Stimulated activated CD8-positive, alpha-beta memory T cell treated with anti-CD3 and anti-CD28 coated beads, Interleukin-4, amount 100 ng/mL, for 1 hour (primary cell): ENCODE measurements at places on chromosomes 5 and 9.

GRCh38 chr9:13688990-13689600 is 409.6 kb upstream of the MPDZ start:
- DNase-seq: no peak

- DNase-seq: no peak
These were observed 1180.2 kb downstream of the CDH12 start for GRCh38 chr5:21672911-21673310.

- DNase-seq: no peak
These were observed 49.9 kb downstream of the GDNF start for GRCh38 chr5:37789991-37790390.

GRCh38 chr5:69492923-69493395 is 369 bp downstream of the OCLN start:
- no peak for DNase-seq

- no peak for DNase-seq
These were observed 275.3 kb downstream of the GADD45G start for GRCh38 chr9:89880161-89880560.

- no peak for DNase-seq
These were observed 71.1 kb downstream of the LPAR1 start for GRCh38 chr9:110967196-110967595.

DNA sequence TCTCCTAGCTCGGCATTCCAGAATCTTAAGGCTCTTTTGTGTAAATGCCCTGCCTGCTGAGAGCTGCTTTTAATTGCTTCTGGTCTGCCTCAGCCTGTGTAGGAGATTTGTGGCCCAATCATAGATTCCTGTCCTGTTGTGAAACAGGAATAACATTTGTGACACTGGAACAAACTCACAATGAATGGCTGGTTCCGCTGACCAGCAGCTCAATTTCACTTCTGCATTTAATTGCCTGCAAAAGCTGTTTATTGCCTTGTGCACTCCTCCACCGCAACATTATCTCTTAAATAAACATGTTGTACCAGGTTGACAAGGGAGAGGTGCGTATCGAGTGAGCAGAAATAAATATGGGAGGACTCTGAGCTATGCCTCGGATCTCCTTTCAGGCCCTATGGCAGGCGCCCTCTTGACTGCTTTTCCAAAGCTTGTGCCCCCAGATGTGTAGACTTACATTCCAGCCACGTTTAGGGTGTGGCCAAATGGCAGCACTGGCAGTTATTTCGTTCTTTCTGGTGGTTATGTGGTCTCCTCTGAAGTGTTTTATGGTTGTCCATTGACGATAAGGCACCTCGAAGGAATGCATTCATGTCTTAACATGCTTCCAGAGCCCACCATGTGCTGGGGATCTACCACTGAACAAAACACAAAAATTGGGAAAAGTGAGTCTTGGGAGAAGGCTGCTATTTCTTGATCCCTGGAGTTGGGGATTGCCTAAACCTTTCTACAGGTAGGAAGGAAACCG is 58.1 kb downstream of the DMRT1 start:
- no peak for DNase-seq

GRCh38 chr5:9781890-9782289 is 151.7 kb upstream of the TAS2R1 start:
- DNase-seq: no peak

GRCh38 chr9:37923796-37924427 is 20.0 kb upstream of the SLC25A51 start:
- no peak for DNase-seq

- no peak for DNase-seq
These were observed 6.9 kb downstream of the MRPL22 start for GRCh38 chr5:154947778-154948177.

GRCh38 chr9:76448501-76448900 is 10.5 kb upstream of the GCNT1 start:
- DNase-seq: no peak

DNA sequence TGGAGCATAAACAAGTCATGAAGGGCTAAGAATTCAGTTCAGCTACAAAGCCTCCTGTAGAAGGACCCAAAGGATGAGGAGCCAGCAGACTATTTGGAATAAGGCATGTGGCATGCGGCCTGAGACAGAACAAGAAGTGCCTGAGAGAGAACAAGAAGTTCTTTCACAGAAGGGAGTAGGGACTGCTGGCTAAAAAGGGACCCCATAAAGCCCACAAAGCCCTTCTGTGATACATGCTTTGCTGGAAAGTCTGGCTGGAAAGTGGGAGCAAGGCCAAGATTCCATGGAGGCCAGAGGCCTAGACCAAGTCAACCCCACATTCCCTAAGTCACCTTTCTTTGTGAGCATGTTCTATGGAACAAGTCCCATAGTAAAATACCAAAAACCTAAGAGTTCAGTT is 35.9 kb upstream of the UBAP2 start:
- no peak for DNase-seq

- no peak for DNase-seq
These were observed 29.2 kb upstream of the NFIL3 start for GRCh38 chr9:91452844-91453243.

DNA sequence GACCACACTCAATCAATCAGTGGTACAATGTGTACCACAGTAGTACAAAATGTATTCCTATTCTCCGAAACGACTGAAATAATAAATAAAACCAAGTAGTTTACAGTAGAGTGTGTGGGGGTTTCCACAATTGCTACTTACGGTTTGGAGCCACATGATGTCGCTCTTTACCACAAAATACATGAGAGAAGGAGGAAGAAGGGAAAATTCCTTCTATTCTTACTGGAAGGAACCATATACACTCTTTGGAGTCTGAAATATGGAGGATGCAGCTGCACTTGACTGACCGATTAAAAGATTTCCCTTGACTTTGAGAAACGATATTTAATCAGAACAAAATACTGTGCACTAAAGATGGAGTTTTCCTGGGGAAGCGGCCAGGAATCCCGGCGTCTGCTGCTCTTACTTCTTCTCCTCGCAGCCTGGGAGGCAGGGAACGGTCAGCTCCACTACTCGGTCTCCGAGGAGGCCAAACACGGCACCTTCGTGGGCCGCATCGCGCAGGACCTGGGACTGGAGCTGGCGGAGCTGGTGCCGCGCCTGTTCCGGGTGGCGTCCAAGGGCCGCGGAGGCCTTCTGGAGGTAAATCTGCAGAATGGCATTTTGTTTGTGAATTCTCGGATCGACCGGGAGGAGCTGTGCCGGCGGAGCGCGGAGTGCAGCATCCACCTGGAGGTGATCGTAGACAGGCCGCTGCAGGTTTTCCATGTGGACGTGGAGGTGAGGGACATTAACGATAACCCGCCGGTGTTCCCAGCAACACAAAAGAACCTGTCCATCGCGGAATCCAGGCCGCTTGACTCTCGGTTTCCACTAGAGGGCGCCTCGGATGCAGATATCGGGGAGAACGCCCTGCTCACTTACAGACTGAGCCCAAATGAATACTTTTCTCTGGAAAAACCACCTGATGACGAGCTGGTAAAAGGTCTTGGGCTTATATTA is at the start of gene PCDHA4:
TSS of gene PCDHA4 (plus strand) at position 235 of the 942 bp plus-strand sequence.
- no peak for DNase-seq

DNA sequence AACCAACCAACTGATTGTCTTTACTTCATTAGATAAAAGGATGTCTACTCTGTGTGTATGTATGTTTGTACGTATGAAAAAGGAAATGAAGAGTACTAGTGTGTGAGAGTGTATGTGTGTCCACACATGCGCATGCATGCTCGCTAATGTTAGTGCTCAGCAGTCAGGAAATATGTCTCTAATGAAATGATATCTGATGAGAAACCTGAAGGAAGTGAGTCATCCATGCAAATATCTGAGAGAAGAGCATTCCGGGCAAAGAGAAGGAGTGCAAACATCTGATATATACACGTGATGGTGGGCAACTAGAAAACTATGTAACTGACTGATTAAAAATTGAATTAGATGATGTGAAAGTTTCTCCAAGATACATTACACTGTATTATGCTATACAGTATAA is 29.6 kb upstream of the UGCG start:
- DNase-seq: no peak

DNA sequence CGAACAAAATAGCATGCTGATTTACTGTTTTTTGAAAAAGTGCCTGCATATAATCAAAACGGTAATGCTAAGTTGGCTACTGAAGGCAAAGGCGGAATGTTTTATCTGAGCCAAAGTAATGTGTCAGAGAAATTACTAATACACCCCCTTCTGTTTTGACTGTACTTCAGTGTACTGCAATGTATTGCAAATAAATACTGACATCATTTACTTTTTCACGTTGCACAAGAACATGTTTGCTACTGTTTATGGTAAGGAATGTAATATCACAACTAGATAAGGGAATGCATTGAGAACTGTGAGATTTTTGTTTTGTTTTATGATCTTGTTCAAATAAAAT is 813 bp upstream of the AGTPBP1 start:
- no peak for DNase-seq

DNA sequence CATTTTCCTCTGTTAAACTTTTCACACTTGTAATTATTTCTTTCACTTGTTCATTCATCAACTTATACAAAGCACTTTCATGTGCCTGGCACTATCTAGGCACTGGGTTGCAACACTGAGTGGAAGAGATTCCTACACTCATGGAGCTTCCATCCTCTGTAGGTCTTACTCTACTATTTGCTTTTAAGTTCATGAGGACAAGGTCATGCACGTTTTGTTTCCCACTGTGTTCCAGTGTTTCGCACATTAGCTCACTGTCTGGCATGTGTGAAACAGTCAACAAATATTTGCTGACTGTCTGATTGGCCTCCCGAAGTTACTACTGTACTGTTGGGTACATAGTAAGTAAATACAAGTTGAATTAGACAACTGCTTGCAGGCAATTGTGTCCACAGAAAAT is 87.9 kb upstream of the IFNK start:
- DNase-seq: no peak

DNA sequence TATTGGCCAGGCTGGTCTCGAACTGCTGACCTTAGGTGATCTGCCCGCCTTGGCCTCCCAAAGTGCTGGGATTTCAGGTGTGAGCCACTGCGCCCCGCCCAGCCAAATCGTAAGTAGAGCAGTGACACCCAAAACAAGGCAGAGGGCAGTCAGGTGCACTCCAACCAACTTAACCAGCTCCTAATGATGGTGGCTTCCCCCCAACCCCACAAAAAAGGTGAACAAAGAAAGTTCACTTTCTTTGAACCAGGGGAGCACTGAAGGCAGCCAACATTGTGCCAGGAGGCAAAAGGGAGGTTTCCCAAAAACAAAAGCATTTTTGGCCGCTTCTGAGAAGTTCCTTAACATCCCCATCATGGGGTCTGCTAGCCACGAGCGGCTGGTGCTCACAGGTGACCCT is 9.6 kb downstream of the GMCL2 start:
- no peak for DNase-seq

GRCh38 chr9:68462105-68462775 is 78.4 kb downstream of the TMEM252 start:
- DNase-seq: no peak

DNA sequence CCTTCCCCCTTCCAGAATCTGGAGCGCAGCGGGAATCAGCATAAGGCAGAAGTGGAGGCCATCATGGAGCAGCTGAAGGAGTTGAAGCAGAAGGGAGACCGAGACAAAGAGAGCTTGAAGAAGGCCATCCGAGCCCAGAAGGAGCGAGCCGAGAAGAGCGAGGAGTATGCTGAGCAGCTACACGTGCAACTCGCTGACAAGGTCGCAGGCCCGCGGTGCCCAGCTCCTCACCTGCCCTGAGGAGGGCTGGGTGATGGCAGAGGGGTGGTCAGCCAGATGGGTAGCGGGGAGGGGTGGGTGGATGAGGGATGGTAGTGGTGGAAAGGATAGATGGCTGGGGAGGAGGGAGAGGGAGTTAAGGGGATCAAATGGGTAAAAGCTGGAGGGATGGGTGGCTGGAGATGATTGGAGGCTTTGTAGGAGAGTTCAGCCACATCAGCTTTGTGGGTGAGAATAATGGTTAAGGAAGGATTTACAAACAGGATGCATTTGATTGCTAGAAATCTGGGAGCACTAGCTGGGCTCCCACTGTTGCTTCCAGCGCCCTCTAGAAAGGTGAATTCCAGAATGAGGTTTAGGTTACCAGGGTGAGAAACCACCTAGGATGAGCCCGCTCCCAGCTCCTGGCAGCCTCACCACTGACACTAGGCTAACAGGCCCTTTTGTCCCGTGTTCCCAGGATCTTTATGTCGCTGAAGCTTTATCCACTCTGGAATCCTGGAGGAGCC is 19.7 kb upstream of the GLE1 start:
- DNase-seq: no peak

DNA sequence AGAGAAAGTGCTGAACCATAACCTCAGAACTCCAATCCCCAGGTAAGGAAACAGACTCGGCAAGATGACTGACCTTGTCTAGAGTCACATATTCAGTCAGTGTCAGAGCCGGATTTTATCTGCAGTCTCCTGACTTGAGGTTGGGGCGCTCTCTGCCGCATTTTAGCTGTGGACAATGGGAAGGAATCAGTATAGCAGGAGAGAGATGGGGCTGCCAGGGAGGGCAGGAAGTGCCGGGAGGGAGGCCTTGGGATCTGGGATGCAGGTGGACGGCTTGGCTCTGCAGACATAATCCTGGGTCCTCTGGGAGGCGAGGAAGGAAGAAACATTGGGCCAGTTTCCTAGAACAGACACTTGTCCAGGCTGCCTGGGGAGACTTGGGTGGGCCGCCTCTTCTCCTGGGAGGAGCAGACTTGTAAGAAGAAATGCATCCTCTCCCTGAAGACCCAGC is 39.7 kb upstream of the COL15A1 start:
- DNase-seq: no peak

DNA sequence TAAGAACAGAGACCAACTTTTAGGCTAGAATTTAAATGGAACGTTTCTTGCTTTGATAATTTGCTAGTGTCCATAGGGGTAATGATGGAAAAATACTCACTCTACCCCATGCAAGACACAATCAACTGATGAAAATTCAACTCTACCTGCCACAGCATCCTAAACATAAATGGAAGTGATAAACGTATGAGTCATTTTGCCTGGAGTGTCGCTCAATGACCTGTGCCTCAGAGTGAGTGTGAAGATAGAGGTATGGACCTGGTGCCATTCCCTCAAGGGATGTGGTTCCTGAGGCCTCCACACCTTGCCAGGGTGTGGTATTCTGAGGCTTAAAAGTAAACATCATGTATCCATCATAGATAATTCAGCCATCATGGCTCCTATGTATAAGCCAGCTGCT is 14.0 kb downstream of the ARL14EPL start:
- no peak for DNase-seq

GRCh38 chr9:114606597-114607207 is 4.4 kb upstream of the TMEM268 start:
- DNase-seq: no peak

GRCh38 chr9:93621922-93622321 is 45.5 kb downstream of the PHF2 start:
- no peak for DNase-seq

- no peak for DNase-seq
These were observed 53.4 kb downstream of the DUSP1 start for GRCh38 chr5:172717481-172718195.

- no peak for DNase-seq
These were observed 59.8 kb upstream of the TBC1D9B start for GRCh38 chr5:179967489-179967888.
